ENCODE measurements at places on chromosomes 2 and 18.

GRCh38 chr18:47254341-47254939 is 3.0 kb upstream of the SKOR2 start:
- DNase-seq = peak; percentile 39

GRCh38 chr2:856041-856440 is 94.6 kb upstream of the SNTG2 start:
- no peak for DNase-seq

DNA sequence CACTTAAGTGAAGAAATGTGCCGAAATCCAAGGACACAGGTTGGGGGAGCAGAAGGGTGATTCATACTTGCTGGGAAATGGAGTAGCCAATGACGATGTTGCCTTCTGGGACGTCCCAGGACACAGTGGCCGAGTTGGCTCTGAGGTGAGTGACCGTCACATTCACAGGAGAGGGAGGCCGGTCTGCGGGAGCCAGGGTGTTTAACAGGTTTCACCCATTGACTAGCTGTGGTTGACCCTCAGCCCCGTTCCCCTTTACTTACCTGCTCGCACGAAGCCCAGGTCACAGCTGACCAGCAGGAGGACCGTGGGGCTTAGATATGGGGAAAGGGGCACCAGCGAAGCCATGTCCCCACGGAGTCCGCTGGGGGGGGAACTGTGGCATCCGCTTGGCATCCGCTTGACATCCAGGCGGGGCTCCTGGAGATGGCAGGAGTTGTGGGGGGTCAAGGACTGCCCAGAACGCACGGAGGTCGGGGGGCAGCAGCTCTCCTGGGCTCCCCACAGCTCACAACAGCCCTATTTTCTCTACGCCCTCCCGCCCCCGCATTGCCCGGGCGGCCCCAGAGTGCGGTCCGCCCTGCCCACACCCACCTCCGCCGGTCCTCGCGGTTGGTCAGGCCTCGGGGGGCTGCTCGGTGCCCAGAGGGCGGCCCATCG is 586 bp downstream of the FNDC4 start:
- DNase-seq = no peak

DNA sequence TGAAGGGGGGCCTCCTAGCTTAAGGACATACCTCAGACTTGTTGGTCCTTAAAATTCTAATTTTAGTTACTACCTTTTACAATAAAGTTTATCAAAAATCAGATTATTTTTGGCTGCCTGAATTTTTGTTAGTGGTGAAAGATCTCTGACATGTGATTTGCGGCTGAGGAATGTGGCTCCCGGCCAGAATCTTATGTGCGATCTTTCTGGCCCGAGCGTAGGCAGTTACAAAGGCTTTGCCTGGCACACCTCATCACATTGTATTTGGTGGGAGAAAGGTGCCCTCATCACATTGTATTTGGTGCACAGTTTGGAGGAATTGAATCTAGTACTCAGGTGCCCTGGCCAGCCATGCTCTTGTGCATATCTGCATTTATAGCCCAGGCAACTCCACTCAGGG is 289.1 kb downstream of the GULP1 start:
- DNase-seq = no peak

DNA sequence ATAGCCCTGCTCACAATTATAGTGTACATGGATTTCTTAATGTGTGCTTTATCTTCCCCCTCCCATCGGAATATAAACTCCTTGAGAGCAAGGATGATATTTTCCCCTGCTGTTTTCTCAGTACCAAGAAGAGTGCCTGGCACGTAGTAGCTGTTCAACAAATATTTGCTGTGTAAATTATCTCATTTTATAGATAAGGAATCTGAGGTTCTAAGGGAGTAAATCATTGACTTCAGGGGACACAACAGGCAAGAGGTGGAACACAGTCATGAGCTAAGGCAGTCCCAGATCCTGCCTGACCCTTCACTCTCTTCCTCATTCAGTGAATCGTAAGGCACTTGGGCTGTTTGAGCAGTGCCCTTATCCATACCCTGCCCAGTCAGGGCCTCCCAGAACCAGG is 187.3 kb upstream of the TNP1 start:
- no peak for DNase-seq
